ENCODE measurements at places on chromosomes 7 and 10.

- DNase-seq: no peak
These were observed 20.7 kb downstream of the ZMIZ2 start for GRCh38 chr7:44769376-44769775.

- no peak for DNase-seq
These were observed 30.0 kb downstream of the PRLHR start for GRCh38 chr10:118565301-118566075.

DNA sequence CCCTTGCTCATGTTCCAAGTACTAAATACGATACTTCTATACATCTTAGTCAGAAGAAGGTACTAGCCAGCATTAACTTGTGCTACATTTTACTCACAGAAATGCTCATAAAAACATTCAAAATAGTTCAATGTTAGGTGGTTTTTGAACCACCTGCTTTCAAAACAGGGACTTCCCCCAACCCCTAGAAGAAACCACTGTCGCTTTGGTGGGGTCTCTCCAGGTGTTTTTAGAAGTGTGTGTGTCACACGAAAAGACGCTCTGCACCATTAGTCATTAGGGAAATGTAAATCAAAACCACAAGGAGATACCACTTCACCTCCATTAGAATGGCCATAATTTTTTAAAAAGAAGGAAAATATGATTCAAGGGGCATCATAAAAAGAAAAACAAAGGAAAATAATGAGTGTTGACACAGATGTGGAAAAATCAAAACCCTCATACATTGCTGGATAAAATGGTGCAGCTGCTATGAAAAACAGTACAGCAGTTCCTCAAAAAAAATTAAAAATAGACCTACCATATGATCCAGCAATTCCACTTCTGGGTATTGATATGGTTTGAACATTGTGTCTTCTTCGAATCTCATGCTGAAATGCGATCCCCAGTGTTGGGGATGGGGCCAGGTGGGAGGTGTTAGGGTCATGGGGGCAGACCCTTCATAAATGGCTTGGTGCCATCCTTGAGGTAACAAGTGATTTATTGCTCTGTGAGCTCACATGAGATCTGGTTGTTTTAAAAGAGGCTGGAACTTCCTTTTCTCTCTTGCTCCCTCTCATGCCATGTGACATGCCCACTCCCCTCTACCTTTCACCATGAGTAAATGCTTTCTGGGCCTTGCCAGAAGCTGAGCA, 74.2 kb downstream of the MALSU1 start:
- DNase-seq: no peak

DNA sequence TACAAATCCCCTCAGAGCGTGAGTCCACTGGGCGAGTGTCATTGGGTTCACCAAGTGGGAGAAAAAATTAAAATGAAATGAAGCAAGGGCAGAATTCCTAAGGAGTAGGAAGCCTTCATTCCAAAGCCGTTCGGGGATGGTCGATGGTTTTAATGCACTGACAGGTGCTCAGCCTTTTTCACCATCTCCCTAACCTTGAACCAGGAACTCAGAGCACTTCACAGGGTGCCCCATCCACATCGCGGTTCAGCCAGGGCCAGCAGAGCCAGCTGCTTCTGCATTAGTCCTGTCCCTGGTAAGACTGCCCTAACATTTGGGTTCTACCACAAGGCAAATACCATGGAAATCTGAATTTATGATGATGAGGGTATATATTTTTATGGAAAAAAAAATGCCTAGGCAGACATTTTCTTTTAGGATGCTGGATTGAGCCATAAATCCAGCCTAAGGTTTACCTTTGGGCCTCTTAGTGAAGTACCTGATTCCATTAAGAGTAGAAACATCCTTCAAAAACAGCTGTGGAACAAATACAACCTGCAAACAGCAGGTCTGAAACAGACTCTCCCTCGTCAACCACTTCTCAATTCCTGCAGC, 203.5 kb upstream of the RNF32 start:
- no peak for DNase-seq
